CD4-positive, alpha-beta memory T cell (primary cell): ENCODE measurements at places on chromosomes 3 and 15. TPM values are rescaled to one million over a fixed set of nuclear protein-coding genes. Genes with fewer than 3 reads are reported as not detected.

- DNase-seq = peak; percentile 49
- peak overlapping the region; percentile 29 for H3K4me3 ChIP-seq
- peaks cover 88% of the 10 kb centered on the region for H3K4me1 ChIP-seq
- peak overlapping the region; percentile 96 for H3K27ac ChIP-seq
Measured at GRCh38 chr15:44666210-44667038, 3.0 kb upstream of the SPG11 start.

- no peak for DNase-seq
- no peaks in the 10 kb centered on the region for H3K27me3 ChIP-seq
- no peaks in the 10 kb centered on the region for H3K4me1 ChIP-seq
- H3K36me3 ChIP-seq = no peaks in the 10 kb centered on the region
Measured at GRCh38 chr3:23239211-23240068, 36.3 kb downstream of the UBE2E2 start.

DNA sequence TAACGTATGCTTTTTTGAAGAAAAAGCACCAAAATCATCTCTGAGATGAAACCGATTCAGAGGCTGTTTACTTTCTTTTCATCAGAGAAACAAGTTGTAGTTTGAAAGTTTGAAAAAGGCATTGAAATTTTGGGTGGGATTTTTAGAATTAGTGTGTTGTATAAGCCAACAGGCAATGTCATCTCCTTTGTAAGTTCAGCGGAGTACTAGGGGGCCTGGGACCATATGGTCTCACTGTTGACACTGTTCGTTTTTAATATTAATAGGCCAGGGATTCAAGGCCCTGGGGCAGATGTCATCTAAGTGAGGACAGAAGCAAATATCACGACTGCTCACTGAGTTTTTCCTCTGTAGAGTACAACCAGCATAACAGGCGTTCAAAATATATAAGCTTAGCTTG lies 256.2 kb upstream of the RARB start:
- H3K4me1 ChIP-seq = no peaks in the 10 kb centered on the region
- no peak for DNase-seq
- H3K27me3 ChIP-seq = no peaks in the 10 kb centered on the region
- no peak overlapping the region for H3K27ac ChIP-seq
- no peak overlapping the region for H3K4me3 ChIP-seq
- H3K36me3 ChIP-seq = no peaks in the 10 kb centered on the region

The UNC13C gene
- total RNA-seq = not detected

- H3K4me1 ChIP-seq = no peaks in the 10 kb centered on the region
- no peak overlapping the region for H3K27ac ChIP-seq
- no peaks in the 10 kb centered on the region for H3K27me3 ChIP-seq
Measured at GRCh38 chr15:42858999-42859789, 61.4 kb downstream of the TTBK2 start.

- H3K4me3 ChIP-seq = no peak overlapping the region
- no peaks in the 10 kb centered on the region for H3K36me3 ChIP-seq
- H3K27ac ChIP-seq = no peak overlapping the region
- H3K4me1 ChIP-seq = no peaks in the 10 kb centered on the region
Measured at GRCh38 chr15:92629276-92629974, 26.1 kb downstream of the FAM174B start.

DNA sequence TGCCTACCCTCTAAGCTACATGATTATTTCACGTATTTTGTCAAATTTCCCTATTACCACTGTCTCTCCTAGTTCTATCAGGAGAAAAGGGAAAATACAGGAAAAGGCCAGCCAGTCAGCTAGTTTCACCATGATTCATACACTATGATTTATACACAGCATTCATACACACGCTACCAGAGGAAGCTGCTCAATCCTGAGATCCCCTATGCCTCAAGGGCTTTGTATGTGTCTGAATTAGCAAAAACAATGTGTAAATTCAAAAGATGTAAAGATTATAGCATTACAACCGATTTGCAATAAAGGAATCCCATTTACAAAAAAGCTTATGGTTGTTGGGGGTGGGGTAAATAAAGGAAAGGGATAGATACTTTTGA lies 3.1 kb upstream of the ACKR4 start:
- H3K27ac ChIP-seq = no peak overlapping the region
- no peak overlapping the region for H3K4me3 ChIP-seq
- H3K4me1 ChIP-seq = no peaks in the 10 kb centered on the region
- H3K36me3 ChIP-seq = no peaks in the 10 kb centered on the region
- H3K27me3 ChIP-seq = no peaks in the 10 kb centered on the region

- H3K36me3 ChIP-seq = peaks cover 34% of the 10 kb centered on the region
- H3K4me1 ChIP-seq = peaks cover 25% of the 10 kb centered on the region
Measured at GRCh38 chr15:60363903-60364611, 33.7 kb downstream of the ANXA2 start.

- H3K4me1 ChIP-seq = peaks cover 60% of the 10 kb centered on the region
- no peaks in the 10 kb centered on the region for H3K36me3 ChIP-seq
- H3K27me3 ChIP-seq = no peaks in the 10 kb centered on the region
- no peak overlapping the region for H3K27ac ChIP-seq
- H3K4me3 ChIP-seq = no peak overlapping the region
Measured at GRCh38 chr3:37221407-37221806, 47.0 kb upstream of the LRRFIP2 start.

- H3K36me3 ChIP-seq = no peaks in the 10 kb centered on the region
- no peak overlapping the region for H3K4me3 ChIP-seq
- peaks cover 4% of the 10 kb centered on the region for H3K27me3 ChIP-seq
- no peak for DNase-seq
- H3K27ac ChIP-seq = no peak overlapping the region
Measured at GRCh38 chr15:65365229-65365628, 12.6 kb downstream of the IGDCC3 start.

The ARPP21 gene
- total RNA-seq = not detected

The HACL1 gene
- total RNA-seq = 44.4 TPM

DNA sequence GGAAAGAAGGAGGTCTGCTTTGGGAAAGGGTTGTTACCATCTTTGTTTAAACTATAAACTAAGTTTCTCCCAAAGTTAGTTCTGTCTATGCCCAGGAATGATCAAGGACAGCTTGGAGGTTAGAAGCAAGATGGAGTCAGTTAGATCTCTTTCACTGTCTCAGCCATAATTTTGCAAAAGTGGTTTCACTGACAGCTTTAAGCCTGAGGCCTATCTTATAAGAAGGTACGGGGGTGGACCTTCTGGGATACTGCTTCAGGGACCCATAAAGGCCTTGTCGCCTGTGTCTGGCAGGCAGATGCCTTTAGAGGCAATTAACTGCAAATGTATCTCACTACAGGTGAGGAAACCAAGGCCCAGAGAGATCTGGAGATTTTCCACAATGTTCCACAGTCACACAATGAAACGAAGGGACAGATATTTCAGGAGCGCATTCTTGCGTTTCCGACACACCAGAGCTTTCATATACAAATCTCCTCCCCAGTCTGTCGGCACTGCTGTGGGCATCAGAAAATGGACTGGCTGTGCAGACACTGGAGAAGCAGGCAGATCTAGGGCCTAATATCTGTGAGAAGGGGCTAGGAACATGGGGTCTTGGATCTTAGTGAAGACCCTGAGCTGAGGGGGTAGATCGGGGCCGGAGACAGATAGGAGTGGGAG lies 169.5 kb upstream of the SMAD3 start:
- H3K4me3 ChIP-seq = no peak overlapping the region
- no peak overlapping the region for H3K27ac ChIP-seq
- no peak for DNase-seq

DNA sequence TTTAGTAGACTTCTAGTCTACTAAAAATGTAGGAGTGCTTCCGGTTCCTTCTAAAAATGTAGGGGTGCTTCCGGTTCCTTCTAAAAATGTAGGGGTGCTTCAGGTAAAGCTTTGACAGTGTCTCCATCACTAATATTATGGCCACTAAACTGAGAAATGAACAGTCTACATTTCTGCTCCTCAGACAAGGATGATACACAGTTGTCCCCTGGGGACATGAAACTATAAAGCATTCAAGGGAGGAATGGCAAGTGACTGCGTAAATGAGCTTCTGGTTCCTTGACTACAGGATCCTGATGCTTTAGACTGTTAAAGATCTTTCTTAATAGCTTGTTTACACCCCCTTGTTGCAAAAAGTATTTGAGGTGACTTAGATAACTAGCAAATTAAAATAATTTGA lies 53.9 kb upstream of the SLC9A9 start:
- DNase-seq = no peak
- H3K36me3 ChIP-seq = no peaks in the 10 kb centered on the region
- H3K27ac ChIP-seq = no peak overlapping the region
- H3K27me3 ChIP-seq = no peaks in the 10 kb centered on the region

DNA sequence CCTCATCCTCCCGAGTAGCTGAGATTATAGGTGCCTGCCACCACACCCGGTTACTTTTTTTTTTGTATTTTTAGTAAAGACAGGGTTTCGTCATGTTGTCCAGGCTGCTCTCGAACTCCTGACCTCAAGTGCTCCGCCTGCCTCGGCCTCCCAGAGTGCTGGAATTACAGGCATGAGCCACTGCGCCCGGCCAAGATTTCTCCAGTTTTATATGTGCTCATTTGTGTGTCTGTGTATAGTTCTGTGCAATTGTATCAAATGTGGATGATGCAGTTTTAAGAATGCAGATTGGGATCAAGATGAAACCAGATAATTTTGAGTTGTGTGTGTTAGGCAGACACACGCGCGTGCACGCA lies 68.3 kb downstream of the SLCO3A1 start:
- no peaks in the 10 kb centered on the region for H3K36me3 ChIP-seq
- no peak overlapping the region for H3K27ac ChIP-seq
- DNase-seq = no peak
- H3K27me3 ChIP-seq = no peaks in the 10 kb centered on the region
- H3K4me3 ChIP-seq = no peak overlapping the region

DNA sequence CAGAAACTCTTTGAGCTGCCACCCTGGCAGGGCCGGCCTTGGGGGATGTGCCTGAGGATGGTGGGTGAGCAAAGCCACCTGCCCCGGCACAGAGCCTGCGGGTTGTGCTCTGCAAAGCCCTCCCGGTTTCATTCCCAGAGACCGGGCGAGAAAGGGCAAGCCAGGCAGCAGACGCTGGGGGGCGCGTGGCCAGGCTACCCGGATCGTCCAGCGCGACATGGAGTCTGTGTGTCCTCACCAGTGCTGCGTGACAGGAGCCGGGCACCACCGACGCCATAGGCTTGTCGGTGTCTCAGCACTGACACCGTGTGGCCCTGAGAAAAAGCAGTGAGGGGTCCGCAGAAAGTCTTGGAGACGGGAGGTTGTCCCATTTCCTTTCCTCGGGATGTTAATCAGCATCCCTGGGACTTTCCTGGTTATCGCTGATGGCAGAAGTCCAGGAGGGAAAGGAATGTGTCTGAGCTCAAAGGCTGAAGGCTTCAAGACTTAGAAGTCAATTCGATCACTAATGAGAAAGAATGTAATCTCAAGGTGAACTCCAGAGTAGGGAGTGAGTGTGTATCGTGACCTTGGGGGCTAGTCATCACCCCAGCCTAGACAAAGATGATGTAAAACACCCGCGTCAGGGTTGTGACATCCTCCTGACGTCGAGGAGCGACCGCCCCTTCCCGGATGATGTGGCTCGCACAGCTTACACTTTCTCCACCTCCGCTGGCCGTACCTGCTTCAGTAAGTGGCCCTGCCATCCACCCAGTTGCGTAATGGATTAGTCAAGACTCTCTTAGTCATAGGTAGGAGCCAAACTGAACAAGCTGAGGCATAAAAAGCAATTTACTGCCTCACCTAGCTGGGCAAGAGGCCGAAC lies 36.3 kb upstream of the PLA2G4E start:
- H3K27ac ChIP-seq = no peak overlapping the region
- DNase-seq = peak; percentile 60
- H3K36me3 ChIP-seq = no peaks in the 10 kb centered on the region
- H3K27me3 ChIP-seq = no peaks in the 10 kb centered on the region
- H3K4me1 ChIP-seq = peaks cover 13% of the 10 kb centered on the region

- no peak for DNase-seq
Measured at GRCh38 chr3:139378587-139379241, 10.7 kb downstream of the COPB2 start.

- H3K27me3 ChIP-seq = no peaks in the 10 kb centered on the region
- no peak overlapping the region for H3K27ac ChIP-seq
- H3K4me1 ChIP-seq = no peaks in the 10 kb centered on the region
- DNase-seq = no peak
- no peak overlapping the region for H3K4me3 ChIP-seq
Measured at GRCh38 chr3:16452261-16452660, 61.2 kb downstream of the RFTN1 start.

The RBP2 gene
- not detected for total RNA-seq

GRCh38 chr3:190291994-190292584 lies 30.2 kb downstream of the CLDN1 start:
- no peak overlapping the region for H3K4me3 ChIP-seq
- H3K36me3 ChIP-seq = no peaks in the 10 kb centered on the region
- H3K27ac ChIP-seq = no peak overlapping the region

GRCh38 chr3:133930341-133930933 lies 34.8 kb upstream of the RAB6B start:
- H3K4me3 ChIP-seq = no peak overlapping the region
- peaks cover 12% of the 10 kb centered on the region for H3K4me1 ChIP-seq
- DNase-seq = no peak
- no peaks in the 10 kb centered on the region for H3K36me3 ChIP-seq

GRCh38 chr15:44676676-44677075 lies 13.2 kb upstream of the SPG11 start:
- peaks cover 100% of the 10 kb centered on the region for H3K4me1 ChIP-seq
- no peaks in the 10 kb centered on the region for H3K36me3 ChIP-seq
- DNase-seq = no peak

- H3K27me3 ChIP-seq = no peaks in the 10 kb centered on the region
- peaks cover 91% of the 10 kb centered on the region for H3K4me1 ChIP-seq
- H3K27ac ChIP-seq = peak overlapping the region; percentile 69
Measured at GRCh38 chr3:56790016-56790821, 11.5 kb downstream of the ARHGEF3 start.

DNA sequence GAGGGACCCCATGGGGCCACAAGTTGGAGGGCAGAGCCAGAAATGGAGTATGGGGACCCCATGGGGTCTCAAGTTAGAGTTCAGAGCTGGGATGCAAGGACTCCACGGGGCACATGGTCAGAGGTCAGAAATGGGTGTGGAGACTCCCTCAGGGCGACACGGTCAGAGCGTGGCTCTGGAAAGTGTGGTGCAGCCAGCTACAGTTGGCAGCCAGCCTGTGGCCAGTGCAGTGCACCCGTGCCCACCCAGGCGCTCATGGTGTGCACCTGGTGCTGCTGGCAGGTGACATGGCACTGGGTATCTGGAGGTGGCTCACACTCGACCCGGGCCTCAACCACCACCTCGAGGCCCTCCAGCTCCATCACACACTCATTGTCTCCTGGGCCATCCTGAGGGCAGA lies 11.2 kb downstream of the PLXNB1 start:
- no peak overlapping the region for H3K4me3 ChIP-seq
- H3K27ac ChIP-seq = no peak overlapping the region
- no peaks in the 10 kb centered on the region for H3K27me3 ChIP-seq
- H3K4me1 ChIP-seq = no peaks in the 10 kb centered on the region
- H3K36me3 ChIP-seq = no peaks in the 10 kb centered on the region

DNA sequence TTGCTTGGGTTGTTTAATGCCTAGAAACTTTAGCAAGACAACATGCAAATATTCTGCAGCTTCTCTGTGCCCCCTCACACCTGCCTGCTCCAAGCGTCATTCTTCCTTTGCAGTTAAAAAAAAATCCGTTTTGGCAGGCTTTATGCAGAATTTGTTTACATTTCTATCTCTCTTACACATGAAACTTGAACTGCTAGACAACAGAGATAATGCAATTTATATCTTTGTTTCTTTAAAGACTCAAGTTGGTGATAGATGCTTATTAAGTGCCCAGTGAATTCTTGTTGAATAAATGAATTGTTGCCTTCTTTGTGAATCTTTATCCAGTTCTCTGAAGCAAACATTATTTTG lies 53.2 kb downstream of the CHST2 start:
- H3K4me1 ChIP-seq = peaks cover 49% of the 10 kb centered on the region
- H3K27me3 ChIP-seq = no peaks in the 10 kb centered on the region
- H3K36me3 ChIP-seq = no peaks in the 10 kb centered on the region
- DNase-seq = no peak
